ENCODE measurements at places on chromosomes 4 and X. TPM values are rescaled to one million over a fixed set of nuclear protein-coding genes. Genes with fewer than 3 reads are reported as not detected.

The UGT2B17 gene
- not detected for total RNA-seq

The CT45A5 gene
- total RNA-seq, result not detected

The SLC34A2 gene
- not detected for total RNA-seq

The ARSJ gene
- total RNA-seq, result 12.4 TPM

The BEX1 gene
- 0.36 TPM for total RNA-seq
